GM03348 (cell line): ENCODE measurements at places on chromosomes 3 and 15.

- DNase-seq: peak; percentile 60
Measured at GRCh38 chr3:142028243-142028777, 121.0 kb downstream of the TFDP2 start.

DNA sequence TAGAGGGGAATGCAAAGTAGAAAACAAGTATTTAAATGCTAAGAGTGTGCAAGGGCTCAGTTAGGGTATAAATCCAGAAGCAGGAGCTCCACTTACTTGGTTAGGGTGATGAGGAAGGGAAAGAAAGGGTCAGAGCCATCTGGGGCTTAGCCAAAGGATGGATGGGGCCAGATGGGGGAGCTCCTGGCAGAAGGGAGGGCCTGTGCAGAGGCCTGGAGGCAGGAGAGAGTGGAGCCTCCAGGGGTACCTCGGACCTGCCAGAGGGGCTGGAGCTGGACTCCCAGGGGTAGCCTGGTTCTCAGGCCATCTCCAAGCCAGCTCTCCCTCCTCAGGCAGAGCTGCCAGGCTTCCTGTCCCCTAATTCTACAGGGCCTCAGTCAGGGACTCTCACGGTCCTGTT is 506.3 kb downstream of the SHQ1 start:
- no peak for DNase-seq

DNA sequence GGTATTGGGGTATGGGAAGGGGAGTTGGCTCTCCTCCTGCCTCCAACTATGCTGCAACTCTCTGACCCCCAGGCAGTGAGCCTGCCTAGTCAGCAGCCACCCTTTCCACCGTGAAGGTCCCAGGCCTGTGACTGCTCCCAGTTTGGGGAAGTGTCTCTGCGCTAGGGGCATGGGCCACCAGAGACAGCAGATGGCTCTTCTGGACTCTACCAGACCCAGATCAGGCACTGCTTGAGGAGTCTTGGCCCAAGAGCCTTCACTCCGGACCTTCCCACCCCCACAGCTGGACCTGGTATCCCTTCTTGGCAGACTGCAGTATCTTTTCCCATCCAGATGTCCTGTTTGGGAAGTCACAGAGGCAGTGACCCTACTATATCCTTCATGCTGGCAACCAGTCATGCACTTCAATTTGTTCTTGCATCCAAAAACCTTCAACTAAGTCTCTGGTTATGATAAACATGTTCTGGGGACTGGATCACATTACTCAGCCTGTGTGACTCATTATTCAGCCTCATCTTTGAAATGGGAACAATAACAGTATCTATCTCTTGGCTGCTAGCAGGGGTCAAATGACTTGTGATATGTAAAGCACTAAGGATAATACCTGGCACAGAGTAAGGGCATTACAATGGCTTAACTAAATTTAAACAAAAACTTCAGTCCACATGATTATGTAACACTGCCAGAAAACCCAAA is 62.7 kb downstream of the POMGNT2 start:
- no peak for DNase-seq

DNA sequence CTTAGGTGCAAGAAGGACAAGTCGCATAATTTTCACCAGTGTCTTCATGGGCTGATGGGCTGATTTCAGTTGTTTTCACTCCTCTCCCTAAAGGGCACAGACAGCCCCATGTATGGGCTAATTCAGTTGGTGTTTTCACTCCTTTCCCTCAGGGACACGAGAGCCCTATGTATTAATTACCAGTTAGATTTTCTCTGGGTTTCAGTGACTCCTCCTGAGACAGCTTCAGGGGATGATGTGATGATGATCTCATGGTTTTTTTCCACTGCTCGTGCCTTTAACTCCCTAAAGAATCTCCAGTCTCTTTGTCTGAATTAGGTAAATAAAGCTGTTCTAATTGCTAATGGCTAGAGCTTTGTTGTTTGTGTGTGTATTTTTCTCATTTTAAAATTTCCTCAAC is 9.9 kb downstream of the RAMAC start:
- DNase-seq: no peak

GRCh38 chr15:20348900-20349773 is 192.5 kb downstream of the GOLGA6L6 start:
- peak; percentile 55 for DNase-seq

DNA sequence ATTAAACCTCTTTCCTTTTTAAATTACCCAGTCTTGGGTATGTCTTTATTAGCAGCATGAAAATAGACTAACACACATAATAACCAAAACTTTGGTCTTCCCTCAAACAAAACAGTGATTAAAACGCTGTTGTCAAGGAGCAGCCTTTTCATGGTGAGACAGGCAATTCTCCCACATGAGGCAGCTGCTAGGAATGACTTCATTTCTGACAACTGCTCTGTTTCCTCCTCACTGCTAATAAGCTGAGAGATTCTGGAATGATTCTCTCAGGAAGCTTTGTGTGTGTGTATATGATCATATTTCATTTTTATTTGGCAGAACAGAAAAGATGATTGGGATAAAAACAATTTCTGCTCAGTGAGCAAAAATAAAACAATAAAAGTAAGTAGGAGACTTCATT is 580.6 kb upstream of the ADAMTS9 start:
- no peak for DNase-seq

GRCh38 chr3:71565976-71566375 is 17.6 kb downstream of the FOXP1 start:
- DNase-seq: no peak

GRCh38 chr3:17300441-17300840 is 415.7 kb downstream of the PLCL2 start:
- DNase-seq: no peak

GRCh38 chr3:45082142-45082538 is 56.0 kb downstream of the CLEC3B start:
- peak; percentile 41 for DNase-seq

- DNase-seq: peak; percentile 83
Measured at GRCh38 chr3:41681479-41681878, 280.4 kb downstream of the ULK4 start.

- DNase-seq: no peak
Measured at GRCh38 chr15:42283671-42284070, 10.4 kb upstream of the TMEM87A start.

- no peak for DNase-seq
Measured at GRCh38 chr15:74240897-74241614, 4.9 kb downstream of the CCDC33 start.

GRCh38 chr3:188559072-188559429 is 405.1 kb downstream of the LPP start:
- DNase-seq: peak; percentile 13

DNA sequence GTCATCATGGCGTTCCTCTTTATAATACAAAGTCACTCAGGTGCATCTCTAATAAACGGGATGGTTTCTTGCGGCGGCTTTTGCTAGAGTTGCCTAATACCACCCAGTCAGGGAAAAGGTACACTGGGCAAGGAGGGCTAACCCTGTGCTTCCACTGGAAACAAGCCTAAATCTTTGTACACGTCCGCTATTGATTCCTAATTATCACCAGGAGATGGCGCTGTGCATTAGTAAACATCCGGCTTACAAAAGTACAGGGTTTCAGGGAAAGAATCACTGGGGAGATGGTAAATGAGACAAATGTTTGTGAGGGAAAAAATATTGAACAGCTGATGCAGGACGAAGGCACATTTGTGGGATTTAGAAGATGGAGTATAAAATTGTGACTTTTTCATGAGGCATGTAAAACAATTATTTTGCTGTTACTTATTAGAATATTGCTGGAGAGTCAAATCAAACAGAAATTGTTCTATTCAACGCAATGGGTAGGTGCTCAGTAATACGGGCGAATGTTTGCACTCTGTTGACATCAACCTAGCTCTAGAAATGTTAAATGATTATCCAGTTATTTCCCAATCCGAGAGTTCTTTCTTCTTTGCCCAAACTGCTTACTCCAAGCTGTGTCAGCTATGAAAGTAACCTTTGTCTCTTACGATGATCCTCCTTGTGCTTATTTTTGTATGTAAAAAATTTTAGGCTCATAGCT is 50.6 kb downstream of the GMNC start:
- DNase-seq: peak; percentile 52

DNA sequence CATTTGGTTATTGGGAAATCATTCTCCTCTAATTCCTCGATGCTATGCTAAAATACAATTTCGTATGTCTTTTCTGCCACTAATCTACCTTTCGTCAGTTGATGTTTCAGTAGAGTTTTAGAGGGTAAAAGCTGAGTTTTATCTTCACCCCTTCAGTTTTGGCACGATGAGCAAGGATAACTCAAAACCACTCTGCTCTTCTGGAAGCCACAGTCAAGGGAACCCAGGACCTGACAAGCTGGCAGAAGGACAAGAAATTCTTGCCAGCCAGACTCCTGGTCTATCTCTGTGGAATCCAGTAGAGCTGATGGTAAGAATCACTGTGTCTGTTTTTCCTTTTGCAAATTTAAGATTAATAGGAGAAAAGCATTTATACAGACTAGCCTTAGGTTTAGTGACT is 414.4 kb upstream of the LRRC3B start:
- no peak for DNase-seq

- DNase-seq: no peak
Measured at GRCh38 chr3:151124476-151124875, 39.0 kb downstream of the MED12L start.

- DNase-seq: peak; percentile 37
Measured at GRCh38 chr3:66582721-66583423, 82.0 kb upstream of the LRIG1 start.

- peak; percentile 37 for DNase-seq
Measured at GRCh38 chr3:42979044-42979972, at the start of gene GASK1A. Gene GASK1A, plus strand, starts transcription at chr3:42979311. Its CDS starts 332 bp downstream, at chr3:42979643.

DNA sequence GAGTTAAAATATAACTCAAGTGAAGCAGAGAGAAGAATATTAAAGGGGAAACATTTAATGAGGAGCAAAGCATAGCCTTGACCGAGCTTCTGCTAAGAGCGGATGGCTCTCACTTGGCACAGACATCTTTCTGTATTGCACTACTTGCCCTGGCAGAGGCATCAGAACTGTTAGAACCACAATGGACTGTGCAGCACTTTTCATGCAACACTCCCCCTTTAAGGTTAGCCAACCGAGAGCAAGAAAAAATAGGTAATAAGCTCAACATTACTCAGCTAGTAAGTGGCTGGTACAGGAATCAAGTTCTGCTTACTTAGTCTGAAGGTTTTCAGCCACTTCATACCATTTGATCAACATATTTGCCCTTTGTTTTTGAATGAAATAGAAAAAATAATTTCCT is 33.7 kb downstream of the CRTC3 start:
- DNase-seq: no peak

DNA sequence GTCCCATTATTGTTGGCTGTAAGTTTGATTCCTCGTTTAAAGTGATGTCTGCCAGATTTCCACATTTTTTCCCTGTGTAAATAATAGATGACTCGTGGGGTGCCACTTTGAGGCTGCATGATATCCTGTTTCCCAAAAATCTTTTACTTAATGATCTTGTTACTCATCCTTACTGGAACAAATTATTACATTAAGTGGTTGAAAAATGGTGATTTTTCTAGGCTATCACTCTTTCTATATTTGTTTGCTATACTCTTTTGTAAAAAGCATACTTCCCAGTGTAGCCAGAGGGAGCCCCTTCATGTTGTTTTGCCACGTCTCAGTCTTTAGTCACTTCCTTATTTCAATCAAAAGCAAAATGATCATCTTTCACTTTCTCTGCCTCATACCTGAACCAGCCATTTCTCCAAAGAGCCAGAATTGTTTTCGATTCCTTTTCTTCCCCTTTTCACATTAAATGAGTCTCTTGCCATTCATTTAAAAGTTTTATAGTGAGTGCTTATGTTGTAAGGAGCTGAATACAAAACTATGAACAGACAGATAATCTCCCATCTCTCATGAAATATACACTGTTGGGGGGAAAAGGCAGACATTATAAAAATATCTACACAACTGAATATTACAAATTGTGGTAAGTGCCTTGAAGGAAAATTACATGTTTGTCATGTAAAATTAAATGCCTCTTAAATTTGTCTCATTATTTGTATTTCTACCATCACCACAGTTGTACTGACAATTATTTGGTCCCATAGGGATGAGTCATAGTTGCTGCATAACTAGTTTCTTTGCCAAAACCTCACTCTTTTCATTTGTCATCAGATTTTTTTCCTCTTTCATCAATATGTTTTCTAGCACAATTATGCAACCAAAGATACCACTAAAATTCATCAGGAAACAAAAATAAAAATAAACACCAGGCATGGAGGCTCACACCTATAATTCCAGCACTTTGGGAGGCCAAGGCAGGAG is 41.5 kb downstream of the ADGRG7 start:
- peak; percentile 57 for DNase-seq

- no peak for DNase-seq
Measured at GRCh38 chr3:121473001-121473400, 72.8 kb downstream of the POLQ start.

DNA sequence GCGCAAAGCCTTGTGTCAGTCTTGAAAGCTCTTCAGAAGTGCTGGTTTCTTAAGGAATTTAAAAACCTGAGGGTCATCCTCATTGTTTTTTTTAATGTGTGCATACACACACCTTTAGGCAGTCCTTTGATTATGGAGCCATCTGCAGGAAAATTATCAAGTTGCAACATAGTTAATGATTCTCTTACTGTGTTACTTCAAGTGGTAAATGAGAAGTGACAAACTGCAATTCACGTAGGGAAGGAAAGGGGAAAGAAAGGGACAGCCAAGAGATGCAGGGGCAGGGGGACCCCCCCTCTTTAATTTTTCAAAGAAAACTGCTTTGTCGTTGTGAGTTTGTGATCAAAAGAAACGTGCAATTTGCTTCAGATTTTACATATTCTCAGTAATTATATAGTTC is 162.4 kb upstream of the CGNL1 start:
- peak; percentile 27 for DNase-seq

DNA sequence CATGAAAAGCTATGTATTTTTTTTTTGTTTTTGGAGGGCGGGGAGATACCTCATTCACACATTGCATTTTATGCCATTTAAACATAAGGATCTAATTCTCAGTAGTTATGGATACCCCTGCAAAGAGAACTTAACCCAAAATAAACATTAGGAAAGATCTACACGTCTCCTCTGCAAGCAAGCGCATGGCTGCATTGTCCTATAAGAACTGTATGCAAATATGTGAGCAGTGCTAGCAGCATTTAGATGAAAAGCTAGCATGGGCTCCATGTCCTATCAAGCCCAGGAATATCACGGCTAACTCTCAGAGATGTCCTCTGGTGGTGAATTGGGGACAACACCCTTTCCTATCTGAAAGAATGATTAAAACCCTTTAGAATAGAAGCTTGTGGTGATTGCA is 292.8 kb downstream of the MEX3B start:
- no peak for DNase-seq

DNA sequence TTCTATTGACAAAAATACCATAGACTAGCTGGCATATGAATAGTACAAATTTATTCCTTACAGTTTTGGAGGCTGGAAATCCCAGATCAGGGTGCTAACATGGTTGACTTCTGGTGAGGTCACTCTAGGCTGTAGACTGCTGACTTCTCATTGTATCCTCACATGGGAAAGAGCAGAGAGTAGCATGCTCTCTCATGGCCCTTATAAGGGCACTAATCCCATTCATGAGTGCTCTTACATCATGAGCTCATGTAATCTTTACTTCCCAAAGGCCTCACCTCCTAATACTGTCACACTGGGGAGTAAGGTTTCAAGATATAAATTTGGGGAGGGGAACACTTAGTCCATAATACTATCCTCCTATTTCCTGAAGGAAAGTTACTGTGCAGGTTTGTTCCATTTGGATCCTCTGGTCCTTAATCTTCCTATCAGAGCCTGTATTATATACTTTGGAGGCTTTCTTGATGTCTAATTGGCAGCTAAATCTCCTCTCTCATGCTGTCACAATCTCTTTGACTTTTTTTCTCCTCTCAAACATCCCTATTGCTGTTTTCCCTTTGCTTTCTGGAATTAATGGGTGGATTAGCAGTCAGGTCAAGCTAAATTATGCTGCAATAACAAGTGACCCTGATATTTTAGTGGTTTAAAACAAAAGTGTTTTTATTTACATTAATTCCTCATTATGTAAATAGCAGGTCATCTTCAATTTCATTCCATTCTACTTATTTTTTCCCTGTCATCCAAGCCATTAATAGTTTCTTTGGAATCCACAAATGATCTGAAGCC is 23.1 kb upstream of the LEKR1 start:
- DNase-seq: no peak
